Foreskin keratinocyte (primary cell): ENCODE measurements at places on chromosomes 5 and 9.

DNA sequence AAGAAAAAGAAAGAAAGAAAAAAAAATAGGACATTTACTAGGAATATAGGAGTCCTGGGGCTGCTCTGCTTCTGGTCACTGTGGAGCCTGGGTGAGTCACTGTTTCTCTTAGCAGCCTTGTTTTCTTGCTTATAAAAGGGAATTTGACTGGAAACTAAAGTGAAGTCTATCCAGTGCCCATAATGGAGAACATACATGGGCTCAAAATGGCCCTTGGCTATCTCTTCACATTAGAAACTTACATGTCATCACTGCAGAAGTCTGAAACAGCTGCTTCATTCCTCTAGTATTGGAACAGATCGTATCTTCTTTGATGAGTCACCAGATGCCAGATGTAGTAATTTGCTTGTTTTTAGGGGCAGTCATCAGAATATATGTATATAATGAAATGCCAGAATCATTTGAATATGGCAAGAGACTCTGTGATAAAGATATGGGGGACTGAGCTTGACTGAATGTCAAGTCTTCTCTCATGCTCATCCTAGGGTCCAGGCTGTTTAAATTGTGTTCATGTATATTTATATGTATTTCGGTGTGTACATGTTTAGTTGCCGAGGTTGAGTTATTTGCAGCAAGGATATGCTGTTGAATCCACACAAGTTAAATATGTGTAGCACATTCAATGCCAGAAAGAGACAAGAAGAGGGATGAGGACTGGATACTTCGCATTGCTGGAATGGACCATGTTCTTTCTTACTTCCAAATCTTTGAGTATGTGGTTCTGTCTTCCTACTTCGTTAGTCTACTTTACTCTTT lies 56.7 kb downstream of the SGCD start:
- peak; percentile 24 for DNase-seq

GRCh38 chr9:130053504-130054324 lies at the start of gene GPR107:
TSS of gene GPR107 (plus strand) at chr9:130053906. CDS start at chr9:130053933, 27 bp downstream.
- peak; percentile 60 for DNase-seq

- DNase-seq = no peak
Measured at GRCh38 chr5:135913713-135914626, 18.3 kb upstream of the IL9 start.

DNA sequence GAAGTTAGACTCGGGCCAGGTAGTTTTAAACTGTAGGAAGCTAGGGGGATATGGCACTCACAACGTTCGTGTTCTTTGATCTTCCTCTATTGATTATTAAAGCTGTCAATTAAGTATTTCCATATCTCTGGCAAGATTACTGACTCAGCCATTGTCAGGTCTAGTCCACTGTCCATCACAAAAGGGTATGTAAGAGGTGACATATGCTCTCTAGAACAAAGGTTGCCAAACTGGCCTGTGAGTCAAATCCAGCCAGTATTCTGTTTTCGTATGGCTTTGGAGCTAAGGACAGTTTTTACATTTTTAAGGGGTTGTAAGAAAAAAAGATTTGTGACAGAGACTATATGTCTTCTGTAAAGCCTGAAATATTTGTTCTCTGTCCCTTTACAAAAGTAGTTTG lies 44.2 kb downstream of the FAXDC2 start:
- no peak for DNase-seq

DNA sequence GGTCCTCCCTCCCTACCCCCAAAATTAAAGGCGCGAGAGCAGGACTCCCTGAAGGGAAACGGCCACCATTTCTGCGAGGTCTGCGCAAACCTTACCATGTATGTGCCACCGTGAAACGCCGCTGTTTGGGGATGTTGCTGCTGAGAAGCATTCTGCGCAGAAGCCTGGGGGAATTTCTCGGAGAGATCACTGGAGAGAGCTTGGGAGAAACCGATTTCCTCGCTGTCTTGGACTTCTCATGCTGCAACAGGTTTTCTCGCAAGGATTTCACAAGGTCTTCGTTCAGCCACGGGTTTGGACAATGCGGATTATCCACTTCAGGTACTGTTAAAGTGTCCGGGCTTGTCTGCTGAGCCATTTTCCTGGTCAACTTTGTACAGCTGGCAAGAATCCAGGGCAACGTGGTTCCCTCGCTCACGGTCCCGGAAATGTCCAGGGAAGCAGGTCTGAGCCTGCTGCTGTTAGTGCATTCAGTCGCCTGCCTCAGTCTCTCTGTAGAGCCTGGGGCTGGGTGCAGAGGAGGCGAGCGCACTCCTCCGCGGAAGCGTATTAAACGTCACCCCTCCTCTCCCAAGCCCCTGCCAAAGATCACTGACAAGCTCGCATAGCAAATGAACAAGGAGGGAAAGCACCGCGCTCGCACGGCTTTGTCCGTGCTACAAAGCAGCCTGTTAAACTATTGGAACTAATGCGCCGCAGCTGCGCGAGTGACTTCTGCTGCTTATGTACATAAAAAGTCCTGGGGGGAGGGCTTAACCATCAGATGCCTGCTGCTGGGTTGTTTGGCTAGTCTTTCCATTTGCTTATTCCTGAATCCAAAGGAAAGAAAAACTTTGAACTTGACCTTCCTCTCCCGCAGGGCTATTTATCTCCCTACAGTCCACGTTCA lies 125.1 kb downstream of the PDE4D start:
- DNase-seq = peak; percentile 94

- DNase-seq = no peak
Measured at GRCh38 chr9:15743512-15743911, 190.7 kb downstream of the CCDC171 start.

GRCh38 chr5:131268758-131269370 lies 5.0 kb downstream of the CDC42SE2 start:
- no peak for DNase-seq

DNA sequence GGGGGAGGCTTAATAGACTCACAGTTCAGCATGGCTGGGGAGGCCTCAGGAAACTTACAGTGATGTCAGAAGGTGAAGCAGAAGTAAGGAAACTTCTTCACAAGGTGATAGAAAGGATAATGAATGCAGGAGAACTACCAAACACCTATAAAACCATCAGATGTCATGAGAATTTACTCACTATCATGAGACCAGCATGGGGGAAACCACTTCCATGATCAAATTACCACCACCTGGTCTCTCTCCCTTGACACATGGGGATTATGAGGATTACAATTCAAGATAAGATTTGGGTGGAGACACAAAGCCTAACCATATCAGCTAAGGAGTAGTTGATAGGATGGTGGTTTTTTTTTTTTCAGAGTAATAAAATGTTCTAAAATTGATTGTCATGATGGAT lies 201.8 kb downstream of the CDH12 start:
- no peak for DNase-seq

DNA sequence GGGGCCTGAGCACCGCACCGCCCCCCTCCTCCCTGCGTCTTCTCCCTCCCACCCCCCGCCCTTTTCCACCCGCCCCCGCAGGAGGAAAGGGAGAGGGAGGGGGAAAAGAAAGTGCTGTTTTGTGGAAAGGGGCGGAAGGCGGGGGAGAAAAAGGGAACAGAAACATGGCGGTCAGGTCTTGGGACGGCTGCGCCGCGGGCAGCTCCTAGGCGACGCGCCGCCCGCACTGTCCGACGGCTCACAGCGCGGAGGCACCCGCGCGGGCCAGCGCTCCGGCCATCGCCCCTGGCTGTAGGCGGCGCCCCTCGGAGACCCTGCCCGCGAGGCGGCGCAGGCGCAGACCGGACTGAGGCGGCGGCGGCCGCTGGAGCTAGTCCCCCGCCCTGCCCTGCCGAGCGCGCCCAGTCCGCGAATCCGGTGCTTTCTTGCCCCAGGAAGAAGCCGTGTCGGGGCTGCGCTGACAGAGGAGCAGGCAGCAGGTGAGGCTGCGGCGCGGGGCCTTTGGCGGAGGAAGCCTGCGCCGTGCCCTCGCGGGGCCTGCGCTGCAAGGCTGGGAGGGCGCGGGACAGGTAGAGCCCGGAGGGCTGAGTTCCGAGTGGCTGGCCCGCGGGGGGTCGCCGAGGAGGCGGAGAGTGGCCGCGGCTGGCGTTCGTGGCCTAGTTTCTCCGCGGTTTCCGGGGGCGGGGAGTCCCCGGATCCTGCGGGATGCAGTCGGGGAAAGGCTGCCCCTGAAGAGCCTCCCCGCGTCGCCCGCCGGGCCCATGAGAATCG lies at the start of gene DENND4C:
Gene DENND4C (plus strand): TSS at position 339 of the 771 bp plus-strand sequence. CDS start 45,482 bp downstream, outside the sequence.
- DNase-seq = peak; percentile 60

- DNase-seq = no peak
Measured at GRCh38 chr9:136028760-136029470, 66.2 kb downstream of the NACC2 start.

GRCh38 chr5:73300337-73301207 lies 127.6 kb downstream of the TMEM174 start:
- DNase-seq = no peak

GRCh38 chr9:75071530-75072122 lies 16.3 kb downstream of the NMRK1 start:
- DNase-seq = peak; percentile 91

- no peak for DNase-seq
Measured at GRCh38 chr9:78306222-78307076, 9.5 kb downstream of the PSAT1 start.

- DNase-seq = no peak
Measured at GRCh38 chr5:86112249-86112648, 505.5 kb upstream of the COX7C start.

GRCh38 chr5:116529615-116530014 lies 45.0 kb downstream of the SEMA6A start:
- no peak for DNase-seq

GRCh38 chr5:180175015-180175431 lies 34.0 kb downstream of the RASGEF1C start:
- DNase-seq = no peak

- DNase-seq = no peak
Measured at GRCh38 chr5:16534280-16534679, 68.7 kb upstream of the ZNF622 start.

DNA sequence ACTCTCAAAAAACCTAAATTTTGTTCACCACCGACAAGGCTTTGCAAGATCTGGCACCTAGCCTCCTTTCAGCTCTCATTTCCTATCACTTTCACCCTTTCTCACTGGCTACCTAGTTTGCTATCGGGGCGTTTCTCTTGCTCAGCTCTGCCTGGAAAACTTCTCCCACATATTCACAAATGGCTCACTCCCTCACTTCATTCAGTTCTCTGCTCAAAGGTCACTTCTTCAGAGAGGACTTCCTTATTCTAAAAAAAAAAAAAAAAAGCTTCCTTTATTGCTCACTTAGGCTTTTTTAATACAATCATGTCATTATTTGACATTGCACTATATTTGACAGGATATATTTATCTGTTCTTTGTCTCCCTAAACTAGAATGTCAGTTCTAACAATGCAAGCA lies 2.1 kb upstream of the SLC25A46 start:
- no peak for DNase-seq

DNA sequence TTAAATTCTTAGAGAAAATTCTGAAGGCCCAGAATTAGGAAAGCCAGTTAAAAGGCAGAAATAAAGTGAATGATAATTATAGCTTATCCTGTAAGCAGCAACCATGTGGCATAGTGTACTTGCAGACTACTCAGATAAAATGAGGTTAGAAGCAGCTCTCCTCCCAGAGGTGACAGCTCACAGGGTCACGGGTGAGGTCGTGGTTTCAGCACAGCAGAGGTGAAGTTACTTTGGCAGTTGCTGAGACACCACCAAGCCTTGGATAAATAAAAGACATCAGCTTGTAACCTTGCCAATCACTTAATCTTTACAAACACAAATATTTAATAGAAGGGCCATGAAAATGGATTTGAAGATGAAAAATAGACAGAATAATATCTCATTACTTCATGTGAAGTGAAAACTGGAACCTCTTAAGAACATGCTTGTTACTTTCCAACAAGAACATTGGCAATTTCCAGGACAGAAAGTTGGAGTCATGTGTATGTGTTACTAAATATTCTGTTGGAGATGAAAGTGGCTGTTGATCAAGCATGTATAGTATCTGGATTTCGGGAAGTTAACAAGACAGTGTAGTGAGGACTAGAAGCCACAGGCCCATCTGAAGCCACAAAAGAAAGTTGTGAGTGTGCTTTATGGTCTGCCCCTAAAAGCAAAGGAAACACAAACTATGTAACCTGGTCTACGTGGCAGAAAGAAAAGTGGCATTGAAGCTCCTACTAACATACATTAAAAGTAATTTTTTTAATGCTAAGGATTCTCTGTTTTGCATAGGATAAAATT lies 134.4 kb downstream of the ERCC6L2 start:
- no peak for DNase-seq

GRCh38 chr5:179406031-179406961 lies 61.0 kb upstream of the ADAMTS2 start:
- DNase-seq = no peak

- DNase-seq = peak; percentile 65
Measured at GRCh38 chr5:40798012-40798800, at the start of gene PRKAA1. TSS of gene PRKAA1 (minus strand) at chr5:40798374. CDS start at chr5:40798189, 185 bp downstream.

GRCh38 chr9:124214596-124215367 lies 43.0 kb upstream of the NEK6 start:
- no peak for DNase-seq

DNA sequence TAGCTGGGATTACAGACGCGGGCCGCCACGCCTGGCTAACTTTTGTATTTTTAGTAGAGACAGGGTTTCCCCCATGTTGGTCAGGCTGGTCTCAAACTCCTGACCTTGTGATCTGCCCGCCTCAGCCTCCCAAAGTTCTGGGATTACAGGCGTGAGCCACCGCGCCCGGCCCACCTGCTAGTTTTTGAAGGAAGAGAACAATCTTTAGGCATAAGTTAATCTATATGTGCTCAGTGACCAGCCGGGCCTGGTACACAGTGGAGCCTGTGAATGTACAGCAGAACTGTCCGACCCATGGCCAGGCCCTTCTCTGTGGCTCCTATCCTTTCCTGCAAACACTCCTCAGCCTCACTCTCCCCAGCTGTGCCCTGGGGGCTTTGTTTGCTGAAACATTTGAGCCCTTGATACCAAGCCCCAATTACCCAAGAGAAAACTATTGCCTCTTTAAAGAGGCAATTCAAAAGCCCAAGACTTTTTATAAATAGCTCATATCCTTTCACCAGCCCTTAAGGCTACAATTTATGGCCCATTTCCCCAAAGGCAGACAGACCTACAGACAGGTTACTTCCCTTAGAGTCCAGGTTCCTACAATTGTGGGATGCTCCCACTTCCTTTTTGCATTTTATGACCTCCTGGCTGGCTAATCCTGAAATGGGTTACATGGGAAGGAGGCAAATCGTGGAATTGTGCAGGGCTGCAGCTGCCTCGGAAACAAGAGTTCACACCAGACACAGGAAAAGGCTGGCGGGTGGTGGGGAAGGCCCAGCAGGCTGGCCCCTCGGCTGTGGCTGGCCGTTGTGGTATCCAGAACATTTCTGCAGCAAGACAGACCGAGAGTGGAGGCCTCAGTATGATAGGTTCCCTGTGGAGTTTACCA lies 37.5 kb downstream of the SPRY4 start:
- DNase-seq = no peak
